ENCODE measurements at places on chromosomes 1 and 21.

DNA sequence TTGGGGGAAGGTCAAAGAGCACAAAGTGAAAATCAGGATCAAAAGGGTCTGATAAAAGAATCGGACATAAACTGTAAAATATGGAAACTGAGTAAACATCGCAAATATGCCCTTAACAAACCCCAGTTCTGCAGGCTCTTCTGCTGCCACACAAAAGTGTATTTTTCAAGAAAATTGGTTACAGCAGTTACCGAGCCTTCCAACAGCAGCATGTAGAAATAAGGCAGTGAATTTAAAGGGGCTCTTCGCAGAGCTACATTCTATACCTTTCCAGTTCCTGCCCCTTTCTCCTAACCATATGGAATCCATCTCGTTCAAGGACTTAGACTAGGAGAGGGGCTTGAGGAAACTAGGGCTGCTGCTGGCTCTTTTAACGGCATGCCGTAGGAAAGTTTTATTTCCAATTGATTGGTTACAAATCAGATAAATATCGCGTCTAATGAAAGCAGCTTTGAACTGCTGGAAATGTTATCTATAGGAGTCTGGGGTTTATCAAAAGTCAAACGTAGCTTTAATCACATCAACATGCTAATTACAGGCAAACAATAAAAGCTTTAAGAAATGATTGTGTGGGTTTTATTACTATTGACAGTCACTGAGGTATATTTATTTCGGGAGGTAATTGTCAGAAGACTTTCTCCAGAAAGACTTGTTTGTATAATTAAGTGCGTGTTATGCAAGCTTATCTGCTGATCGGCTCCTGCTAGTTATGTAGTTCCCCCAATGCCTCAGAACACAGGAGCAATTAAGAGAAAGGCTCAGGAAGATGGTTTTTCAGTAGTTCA, 59.1 kb downstream of the GORAB start:
- DNase-seq = no peak

GRCh38 chr21:41466024-41466820, 40.2 kb downstream of the MX1 start:
- DNase-seq = no peak

GRCh38 chr1:60877376-60877775, 205.0 kb upstream of the NFIA start:
- no peak for DNase-seq

GRCh38 chr21:29334717-29335428, 36.2 kb downstream of the BACH1 start:
- no peak for DNase-seq

GRCh38 chr1:38062361-38063288, 16.0 kb upstream of the POU3F1 start:
- DNase-seq = peak; percentile 66

DNA sequence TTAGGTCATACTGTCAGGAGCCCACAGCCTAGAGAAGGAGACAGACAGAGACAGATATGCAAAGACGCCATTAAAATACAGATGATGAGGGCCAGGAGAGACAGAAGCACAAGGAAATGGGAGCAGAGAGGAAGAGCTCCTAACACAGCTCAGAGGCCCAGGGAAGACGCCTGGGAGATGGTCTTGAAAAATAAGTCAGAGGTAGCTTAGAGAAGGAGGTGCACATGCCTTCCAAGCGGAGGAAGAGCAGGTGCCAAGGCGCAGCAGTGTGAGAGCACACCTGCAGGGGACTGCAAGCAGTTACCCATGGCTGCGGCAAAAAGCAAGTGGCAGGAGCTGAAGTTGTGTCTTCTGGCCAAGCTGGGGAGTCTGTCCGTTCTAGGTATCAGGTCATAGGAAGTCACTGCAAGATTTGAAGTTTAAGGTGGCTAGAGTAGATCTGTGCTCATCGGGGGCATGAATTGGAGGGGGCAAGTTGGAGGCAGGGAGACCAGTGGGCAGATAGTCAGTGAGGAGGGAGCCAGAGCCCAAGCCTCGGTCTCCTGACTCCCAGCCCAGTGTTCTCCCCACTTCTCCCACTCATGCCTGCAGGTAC, 1.3 kb upstream of the TRABD2B start:
- no peak for DNase-seq

- DNase-seq = no peak
Observed at GRCh38 chr21:29148530-29148929, 18.1 kb downstream of the MAP3K7CL start.

DNA sequence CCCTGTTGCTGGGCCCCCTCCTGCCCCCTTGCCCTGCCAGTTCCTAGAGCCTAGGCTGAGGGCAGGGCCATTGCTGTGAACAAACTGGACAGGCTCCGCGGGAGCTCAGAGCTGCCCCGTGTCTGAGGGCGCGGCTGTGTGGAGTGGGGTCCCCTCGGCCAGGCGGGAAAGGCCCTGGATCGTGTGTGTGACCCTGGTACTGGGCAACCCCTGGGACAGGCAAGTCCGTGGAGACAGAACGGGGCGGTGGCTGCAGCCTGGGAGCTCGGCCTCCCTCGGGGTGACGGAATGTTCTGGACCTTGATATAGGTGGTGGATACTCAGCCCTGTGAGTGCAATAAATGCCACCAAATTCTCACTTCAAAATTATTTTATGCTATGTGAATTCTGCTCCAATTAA, 27.7 kb upstream of the C1orf159 start:
- DNase-seq = no peak

DNA sequence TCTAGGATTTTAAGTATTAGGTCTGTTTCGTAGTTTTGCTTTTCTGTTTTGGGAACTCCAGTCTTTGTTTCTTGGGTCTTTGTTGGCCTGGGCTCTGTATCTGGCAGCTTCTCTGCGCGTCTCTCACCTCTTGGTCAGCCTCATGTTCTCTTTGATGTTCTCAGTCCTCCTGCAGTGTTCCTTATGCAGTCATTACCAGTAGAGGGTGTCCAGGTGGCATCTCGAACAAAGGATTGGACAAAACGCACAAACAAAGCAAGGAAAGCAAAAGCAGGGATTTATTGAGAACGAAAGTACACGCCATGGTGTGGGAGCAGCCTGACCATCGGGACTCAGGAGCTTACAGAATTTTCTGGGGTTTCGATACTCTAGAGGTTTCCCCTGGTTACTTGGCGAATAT, 133.7 kb upstream of the COL6A1 start:
- DNase-seq = no peak

- DNase-seq = no peak
Observed at GRCh38 chr1:31702836-31703404, 897 bp downstream of the COL16A1 start.

GRCh38 chr21:46213620-46214286, 14.8 kb downstream of the LSS start:
- DNase-seq = no peak

DNA sequence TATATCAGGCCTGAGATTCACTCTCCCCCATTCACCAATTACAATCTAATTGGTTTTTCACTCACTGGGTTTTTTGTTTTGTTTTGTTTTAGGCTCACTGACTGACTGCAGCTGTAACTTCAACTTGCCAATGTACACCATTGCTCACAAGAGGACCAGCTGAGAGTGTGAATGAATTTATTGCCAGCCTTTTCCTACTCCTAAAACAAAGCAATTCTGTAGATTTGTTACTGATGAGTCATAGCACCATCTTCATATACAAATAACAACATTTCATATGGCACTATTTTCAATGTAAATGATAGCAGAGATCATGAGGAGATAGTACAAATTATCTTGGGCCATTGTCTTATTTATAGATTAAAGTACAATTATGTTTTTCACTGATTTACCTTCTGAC, 76.0 kb upstream of the DPYD start:
- no peak for DNase-seq

DNA sequence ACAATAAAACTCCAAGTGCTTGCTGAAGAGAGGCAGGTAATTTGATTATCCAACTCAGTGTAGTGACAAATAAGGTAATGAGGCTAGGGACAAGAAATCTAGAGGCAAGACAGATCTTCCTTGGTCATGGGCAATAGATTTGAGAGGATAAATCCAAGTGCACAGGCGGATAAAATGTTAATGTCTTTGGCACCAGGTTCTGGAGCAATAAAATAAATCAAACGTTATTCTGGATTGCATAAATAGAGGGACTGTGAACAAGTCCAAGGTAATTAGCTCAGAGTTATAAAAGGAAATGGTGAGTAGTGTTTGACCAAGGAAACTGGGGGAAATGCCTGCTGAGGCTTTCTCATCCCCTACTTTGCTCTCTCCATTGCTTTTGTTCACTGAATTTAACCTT, 329.3 kb upstream of the PROX1 start:
- no peak for DNase-seq

GRCh38 chr21:37395961-37396360, 29.4 kb downstream of the DYRK1A start:
- no peak for DNase-seq

DNA sequence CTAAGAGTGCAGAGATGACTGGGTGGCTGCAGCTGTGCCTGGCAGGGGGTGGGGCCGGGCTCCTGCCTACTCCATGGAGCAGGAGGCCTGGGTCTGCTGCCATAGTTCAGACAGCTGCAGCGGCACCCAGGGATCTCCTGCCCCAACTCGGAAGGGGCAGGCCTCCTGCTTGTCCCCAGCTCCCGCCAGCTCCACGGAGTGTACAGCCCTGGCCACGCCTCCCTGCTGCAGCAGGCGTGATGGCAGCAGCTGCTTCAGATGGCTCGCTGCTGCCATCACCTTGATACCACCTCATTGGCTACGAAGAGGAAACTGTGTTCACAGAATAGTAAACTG, 35.9 kb downstream of the ACTL8 start:
- DNase-seq = no peak

DNA sequence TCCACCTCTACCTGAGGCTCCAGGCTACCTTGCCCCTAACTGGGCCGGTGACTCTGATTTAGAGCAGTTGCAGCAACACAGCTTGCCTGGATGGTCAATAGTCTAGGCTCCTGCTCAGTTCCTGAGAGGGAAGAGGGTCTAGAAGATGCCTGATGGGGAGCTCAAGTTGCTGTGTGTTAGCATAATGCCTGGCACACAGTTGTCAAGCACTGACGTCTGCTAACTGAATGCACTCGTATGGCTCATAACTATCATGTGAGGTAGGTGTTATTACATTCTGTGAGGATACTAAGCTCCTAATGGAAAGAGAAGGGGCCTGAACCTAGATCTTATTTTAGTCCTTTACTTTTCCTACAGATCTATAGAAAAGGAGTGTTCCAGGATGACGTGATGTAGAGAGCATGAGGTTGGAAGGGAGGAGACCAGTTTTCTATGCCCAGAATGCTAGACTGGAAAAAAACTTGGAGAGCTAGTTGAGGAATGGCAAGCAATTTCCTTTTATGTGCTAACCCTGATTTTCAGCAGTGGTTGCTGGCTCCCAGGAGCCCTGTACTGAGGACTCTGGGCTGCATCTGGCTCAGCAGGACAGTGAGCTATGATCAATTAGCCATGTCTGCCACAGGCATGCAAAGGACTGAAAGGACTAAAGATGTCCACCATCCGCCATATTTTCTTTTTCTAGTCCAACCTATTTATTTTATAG, 30.0 kb downstream of the FAM78B start:
- DNase-seq = no peak

GRCh38 chr1:213110349-213111300, 59.6 kb downstream of the RPS6KC1 start:
- DNase-seq = no peak

DNA sequence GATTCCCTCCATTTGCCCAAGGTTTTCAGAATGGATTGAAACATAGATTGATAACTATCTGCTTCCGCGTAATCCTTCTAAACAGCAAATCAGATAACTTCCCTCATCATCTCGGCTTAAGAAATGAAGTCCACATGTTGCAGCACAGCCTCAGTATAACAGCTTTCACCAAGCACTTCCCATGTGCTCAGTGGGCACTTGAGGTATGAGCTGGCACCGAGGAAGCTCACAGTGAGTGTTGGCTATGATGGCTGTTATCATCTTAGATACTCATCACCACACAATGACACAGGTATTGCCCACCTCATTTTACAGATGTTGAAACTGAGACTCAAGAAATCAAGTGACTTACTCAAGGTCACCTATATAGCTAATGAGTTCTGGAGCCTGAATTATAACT, 43.2 kb downstream of the RCSD1 start:
- DNase-seq = no peak

DNA sequence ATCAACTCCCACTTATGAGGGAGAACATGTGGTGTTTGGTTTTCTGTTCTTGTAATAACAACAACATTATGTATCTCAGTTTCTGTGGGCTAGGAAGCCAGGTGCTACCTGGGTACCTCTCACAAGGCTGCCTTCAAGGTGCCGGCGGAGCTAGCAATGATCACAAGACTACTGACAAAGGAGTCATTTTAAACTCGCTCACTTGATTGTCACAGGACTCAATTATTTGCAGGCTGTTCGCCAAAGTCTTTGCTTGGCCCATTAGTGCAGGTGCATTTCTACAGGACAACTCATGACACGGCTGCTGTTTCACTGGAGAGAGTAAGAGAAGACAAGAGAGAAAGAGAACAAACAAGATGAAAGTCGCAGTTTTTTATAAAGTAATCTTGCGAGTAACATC, 1237.4 kb upstream of the TMPRSS15 start:
- DNase-seq = no peak

- no peak for DNase-seq
Observed at GRCh38 chr1:78275906-78276685, 214.7 kb upstream of the PTGFR start.

GRCh38 chr1:27951396-27951795, 8.4 kb upstream of the XKR8 start:
- DNase-seq = no peak

- DNase-seq = no peak
Observed at GRCh38 chr1:181849071-181849470, 212.4 kb downstream of the ZNF648 start.

GRCh38 chr1:88983791-88984559, 8.5 kb downstream of the KYAT3 start:
- DNase-seq = no peak

Data from NCI-H1417 treated with DMSO at 0.1 percent for 48 hours (cell line).